CD4-positive, alpha-beta T cell treated with Interleukin-15 for 4 hours (primary cell): ENCODE measurements at places on chromosomes 13 and 19.

DNA sequence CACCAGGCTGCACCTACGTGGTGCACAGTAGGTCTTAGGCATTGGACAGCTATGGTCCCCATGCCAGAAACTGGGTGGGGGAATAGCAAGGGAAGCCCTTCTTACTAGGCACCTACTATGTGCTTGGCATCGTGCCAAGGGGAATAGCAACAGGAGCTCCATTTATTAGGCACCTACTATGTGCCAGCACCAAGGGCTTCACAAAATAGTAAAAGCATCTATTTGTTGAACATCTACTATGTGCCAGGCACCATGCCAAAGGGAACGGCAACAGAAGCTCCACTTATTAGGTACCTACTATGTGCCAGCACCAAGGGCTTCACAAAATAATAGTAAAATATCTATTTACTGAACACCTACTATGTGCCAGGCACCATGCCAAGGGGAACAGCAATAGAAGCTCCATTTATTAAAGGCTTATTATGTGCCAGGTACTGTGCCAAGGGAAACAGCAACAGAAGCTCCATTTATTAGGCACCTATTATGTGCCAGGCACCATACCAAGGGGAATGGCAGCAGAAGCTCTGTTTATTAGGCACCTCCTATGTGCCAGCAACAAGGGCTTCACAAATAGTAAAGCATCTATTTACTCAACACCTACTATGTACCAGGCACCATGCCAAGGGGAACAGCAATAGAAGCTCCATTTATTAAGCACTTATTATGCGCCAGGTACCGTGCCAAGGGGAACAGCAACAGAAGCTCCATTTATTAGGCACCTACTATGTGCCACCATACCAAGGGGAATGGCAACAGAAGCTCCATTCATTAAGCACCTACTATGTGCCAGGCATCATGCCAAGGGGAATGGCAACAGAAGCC, 108.5 kb downstream of the PTPRS start:
- DNase-seq = no peak

DNA sequence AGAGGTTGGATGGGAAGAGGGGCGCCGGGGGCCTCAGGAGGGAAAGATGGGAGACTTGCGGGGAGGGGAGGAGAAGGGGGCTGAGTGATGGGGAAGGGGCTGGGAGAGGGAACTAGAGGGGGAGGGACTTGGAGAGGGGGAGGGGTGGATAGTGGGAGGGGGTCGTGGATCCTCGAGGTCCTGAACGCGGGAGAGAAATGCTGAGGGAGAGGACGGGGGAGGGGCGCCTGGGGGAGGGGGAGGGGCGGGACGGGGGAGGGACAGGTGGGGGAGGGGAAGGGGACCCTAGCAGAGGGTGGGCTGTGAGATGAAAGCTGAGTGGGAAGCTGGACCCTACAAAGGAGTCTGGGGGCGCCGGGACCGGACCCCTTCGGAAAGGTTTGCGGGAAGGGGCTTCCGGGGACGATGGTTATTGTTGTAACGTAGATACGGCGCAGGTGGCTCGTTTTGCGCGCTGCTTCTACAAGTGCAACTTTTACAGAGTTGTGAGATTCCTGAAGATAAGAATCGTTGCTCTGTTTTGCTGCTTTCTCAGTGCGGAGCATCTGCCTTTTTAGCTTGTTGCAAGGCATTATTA, 418 bp downstream of the ZNF444 start:
- no peak for DNase-seq

- DNase-seq = no peak
These were observed 77.0 kb downstream of the ZNF536 start for GRCh38 chr19:30449078-30449590.

- DNase-seq = no peak
These were observed 21.7 kb upstream of the CALM3 start for GRCh38 chr19:46579361-46579879.

- DNase-seq = no peak
These were observed 7.2 kb downstream of the FBXL3 start for GRCh38 chr13:77019756-77020155.

DNA sequence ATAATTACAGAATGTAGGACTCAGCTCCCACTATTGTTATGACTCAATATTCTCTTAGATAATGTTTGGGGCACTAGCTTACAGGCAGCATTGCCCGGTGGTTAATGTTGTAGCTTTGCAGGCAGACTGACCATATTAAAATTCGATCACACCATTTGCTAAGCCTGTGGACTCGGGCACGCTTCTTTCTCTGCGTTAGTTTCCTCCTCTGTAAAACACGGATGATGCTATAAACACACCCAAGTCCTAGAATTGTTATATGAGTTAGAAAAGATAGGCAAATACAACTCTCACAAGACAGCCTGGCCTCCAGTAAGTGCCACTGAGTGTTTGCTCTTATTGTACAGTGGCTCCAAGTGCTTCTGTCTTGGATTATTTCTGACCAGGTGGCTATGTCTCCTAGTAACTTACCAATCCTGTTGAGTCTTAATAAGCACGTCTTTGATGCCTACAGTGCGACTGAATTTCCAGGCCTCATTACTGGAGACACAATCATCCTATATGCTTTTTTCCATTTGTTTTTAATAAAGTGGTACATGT, 50.0 kb upstream of the ALOX5AP start:
- DNase-seq = no peak

- no peak for DNase-seq
These were observed 19.0 kb downstream of the MAN2B1 start for GRCh38 chr19:12647490-12648071.

GRCh38 chr13:78910147-78910546, 251.2 kb upstream of the OBI1 start:
- DNase-seq = no peak

DNA sequence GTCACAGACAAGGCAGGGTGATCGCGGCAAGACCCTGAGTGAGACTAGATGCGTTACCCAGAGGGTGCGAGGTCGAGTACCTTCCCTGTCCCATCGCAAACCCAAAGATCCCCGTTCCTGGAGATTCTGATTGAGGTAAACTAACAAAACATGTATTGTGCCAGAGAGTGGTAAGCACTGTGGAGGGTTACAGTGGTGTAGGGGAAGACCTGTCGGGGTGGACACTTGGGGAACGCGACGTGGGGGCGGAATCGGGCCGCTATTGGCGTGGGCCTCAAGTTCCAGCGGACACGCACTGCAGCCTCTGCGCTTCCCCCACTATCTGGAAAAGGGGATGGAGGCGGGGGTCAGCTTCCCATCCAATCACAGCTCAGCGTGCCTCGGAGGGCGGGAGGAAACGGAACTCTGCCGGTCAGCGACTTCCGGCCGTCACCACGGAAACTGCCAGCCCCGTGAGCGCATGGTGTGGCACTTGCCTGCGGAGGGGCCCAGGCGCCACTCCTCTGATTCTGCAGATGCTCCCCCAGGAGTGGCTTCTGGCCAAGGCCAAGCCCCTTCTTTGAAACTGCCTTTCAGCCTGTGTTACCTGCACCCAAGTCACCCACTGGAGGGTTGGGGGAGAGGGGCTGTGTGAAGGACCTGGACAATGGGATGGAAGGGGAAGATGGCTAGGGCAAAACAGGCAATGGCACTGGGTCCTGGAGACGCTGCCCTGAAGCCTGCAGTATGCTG, 1.0 kb upstream of the UBE2M start:
- peak; percentile 47 for DNase-seq

DNA sequence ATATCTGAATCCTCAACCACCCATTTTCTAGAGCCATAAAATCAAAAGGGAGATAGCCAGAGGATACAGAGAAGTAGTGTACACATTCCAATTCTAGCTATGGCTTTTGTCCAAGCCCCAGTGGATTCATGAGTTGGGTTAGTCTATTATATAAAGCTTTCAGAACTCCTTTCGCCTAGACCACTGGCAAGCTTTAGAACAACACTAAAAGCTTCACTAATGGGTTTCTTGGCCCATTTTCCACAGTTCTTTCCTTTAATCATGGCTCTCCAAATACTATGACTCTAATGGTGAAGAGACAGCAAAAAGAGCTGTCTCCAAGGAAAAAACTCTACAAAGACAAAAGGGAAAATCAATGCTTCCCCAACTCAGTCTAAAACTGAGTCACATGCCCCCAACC, 48.2 kb upstream of the SLITRK5 start:
- no peak for DNase-seq

- peak; percentile 4 for DNase-seq
These were observed 156.6 kb downstream of the TM9SF2 start for GRCh38 chr13:99657848-99658260.

DNA sequence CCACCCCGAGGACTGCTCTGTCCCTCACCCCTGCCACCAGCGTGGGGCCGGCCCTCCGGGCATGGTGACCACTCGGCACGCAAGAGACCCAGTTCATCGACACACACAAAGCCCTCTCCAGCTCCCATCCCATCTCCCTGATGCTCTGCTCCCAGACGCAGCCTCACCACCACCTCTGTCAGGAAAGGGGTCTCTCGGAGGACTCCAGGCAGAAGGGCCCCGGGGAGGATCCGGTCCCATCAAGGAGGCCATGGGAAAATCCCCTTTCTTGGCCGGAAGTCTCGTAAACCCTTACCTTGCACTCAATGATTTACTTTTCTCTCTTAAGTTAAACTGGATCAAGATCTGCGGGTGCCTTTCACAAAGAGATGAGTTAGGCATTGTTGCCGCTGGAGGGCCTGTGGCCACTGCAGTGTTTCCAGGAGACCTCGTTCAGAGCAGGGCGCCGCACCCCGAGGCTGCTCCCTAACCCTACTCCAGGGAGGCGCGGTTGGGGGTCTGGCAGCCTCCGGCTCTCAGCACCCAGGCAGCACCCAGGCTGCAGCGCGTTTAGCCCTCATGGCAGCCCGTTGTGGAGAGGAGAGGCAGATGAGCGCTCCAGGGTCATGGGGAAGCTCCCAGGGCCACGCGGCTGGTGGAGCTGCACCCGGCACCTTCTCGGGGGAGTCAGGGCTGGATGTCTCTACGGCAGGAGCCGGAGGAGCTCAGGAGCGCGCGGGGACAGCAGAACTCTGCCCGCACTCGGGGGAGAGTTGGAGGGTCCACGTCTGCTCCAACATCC, 31.0 kb downstream of the C2CD4C start:
- DNase-seq = no peak

DNA sequence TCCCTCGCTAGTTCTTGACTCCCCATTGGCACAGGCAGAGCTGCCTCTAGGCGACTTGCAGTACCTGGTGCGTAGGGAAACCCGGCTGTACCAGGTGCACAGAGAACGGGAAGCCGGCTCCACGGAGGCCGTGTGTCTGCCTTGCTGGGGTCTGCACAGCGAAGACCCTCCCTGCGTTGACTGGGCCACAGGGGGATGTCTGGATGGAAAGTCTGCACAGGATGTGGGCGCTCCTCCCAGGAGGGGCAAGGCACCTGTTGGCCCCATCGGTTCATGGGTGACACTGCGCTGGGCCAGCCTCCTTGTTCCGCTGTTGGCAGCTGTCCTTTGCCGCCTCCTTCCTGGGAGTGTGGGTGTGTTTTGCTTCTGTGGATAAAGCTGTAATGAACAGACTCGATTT, 138.3 kb downstream of the TEX29 start:
- DNase-seq = no peak
